Ovary (tissue), 10 donors: ENCODE measurements at places on chromosomes 5 and 9. TPM values are rescaled to one million over a fixed set of nuclear protein-coding genes. Genes with fewer than 3 reads are reported as not detected.

- no peak for DNase-seq
These were observed 100.4 kb upstream of the SAP30L start for GRCh38 chr5:154345255-154345952.

DNA sequence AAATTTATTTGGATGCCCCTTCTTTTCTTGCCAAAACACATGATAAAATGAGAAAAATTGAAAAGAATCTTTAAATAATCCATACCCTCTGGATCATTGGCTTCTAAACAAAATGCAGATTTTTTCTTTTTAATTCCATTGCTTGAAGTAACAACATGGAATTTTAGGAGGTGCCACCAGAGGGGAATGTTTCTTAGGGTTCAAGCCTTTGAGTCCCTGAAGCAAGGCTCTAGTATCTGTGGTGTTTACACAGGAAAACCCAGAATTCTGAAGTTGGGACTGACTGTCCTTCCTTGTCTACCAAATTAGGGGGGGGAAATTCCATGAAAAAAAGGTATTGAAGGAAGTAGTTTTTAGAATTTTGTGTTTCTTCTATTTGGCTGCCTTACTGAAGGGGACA lies 69.4 kb downstream of the LMNB1 start:
- no peak for DNase-seq

Gene AGXT2
- not detected for total RNA-seq

Gene DIPK1B
- total RNA-seq, result 5.2 TPM

- DNase-seq, result no peak
These were observed 19.3 kb upstream of the LTC4S start for GRCh38 chr5:179774442-179774841.

DNA sequence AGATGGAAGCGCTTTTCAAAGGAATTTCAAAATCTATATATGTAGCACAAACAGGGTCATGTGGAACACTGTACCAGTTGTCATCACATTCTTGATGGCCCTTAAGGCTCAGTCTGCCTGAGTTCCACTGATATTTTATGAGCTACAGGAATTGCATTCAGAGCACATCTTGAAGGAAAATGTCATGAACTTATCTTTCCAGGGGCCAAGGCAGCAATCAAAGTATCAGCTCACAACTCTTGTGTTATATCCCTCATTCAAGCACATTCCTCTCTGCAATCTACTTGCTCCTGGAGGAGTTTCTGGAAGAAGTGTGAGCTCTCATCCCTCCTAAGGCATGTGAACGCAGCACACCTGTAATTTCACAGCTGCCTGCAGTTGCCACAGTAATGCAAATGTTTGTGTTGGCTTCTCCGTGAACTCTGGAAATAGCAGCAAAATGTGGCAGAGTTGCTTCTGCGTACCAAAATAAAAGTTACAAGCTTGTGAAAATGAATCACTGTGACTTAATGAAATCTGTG lies 89.7 kb upstream of the EQTN start:
- no peak for DNase-seq

- DNase-seq, result no peak
These were observed 41.3 kb downstream of the ZNF366 start for GRCh38 chr5:72465601-72466563.

DNA sequence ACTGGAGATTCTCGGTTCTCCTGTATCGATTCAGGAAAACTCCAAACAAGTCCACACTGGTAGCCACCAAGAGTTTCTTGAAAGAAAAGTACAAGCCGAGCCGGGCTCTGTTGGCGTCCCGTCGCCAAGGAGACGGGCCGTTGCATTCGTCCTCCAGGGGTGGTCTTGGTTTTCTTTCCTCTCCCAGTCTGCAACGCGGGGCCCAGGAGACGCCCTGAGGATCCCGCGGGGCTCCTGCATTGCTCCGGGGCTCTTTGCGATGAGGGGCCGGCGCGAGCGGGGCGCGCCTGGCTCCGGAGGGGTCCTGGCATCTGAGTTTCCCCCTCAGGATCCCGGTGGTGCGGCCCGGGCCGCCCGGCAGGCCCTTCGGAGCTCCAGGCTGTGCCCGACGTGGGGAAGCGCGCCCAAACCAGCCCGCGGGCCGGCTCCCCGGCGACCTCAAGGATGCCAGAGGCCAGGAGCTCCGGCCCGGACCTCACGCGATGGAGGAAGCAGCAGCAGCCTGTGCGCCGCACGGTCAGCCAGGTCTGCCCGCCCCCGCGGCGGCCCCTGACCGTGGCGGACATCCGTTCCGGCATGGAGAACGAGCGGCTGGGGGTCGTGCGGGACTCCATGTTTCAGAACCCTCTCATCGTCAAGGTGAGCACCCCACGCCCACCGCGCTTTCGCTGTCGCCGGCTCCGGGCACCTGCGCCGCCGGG lies at the start of gene CFAP77:
Gene CFAP77 (plus strand): TSS at position 384 of the 701 bp plus-strand sequence. CDS start 61 bp downstream, at position 445.
- DNase-seq, result peak; percentile 31

DNA sequence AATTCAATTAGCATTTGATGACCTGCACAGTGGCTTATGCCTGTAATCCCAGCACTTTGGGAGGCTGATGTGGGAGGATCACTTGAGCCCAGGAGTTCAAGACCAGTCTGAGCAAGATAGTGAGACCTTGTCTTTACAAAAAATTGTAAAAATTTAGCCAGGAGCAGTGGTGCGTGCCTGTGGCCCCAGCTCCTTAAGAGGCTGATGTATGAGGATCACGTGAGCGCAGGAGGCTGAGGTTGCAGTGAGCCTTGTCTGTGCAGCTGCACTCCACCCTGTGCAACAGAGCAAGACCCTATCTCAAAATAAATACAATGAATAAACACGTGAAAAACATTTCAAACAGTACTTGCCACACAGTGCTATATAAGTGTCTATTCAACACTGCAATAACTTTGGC lies 4.2 kb downstream of the ABCA1 start:
- no peak for DNase-seq

GRCh38 chr5:174419540-174420132 lies 304.7 kb upstream of the MSX2 start:
- peak; percentile 63 for DNase-seq

- no peak for DNase-seq
These were observed 86.8 kb downstream of the NRG2 start for GRCh38 chr5:139956342-139956741.

DNA sequence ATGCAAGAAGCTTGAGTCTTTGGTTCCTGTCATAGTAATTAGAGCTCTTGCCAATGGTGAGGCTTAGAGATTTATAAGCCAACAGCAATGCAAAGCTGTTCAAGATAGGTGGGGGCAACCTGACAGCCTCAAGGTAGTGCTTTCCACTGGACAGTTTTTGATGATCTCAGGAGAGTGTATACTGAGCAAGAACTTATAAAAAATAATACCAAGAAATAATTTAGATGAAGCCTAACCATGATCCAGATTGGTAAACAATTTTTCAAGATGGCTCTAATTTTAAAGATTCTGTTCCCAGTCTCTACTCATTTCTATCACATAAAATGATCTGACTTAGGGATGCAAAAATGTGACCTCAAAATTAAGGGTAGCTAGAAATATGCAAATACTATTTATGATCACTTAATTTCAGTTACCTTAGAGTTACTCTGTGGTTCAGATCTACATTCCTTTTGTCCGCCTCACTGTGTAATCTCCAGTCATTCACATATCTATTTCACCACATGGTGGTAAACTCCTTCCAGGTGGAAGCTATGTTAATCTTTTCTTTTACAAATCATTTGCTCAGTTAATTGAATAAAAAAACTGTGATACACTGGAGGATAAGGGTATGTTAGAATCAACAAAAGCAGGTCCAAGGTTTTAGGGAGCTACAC lies 1228.0 kb upstream of the C9orf72 start:
- DNase-seq, result no peak

DNA sequence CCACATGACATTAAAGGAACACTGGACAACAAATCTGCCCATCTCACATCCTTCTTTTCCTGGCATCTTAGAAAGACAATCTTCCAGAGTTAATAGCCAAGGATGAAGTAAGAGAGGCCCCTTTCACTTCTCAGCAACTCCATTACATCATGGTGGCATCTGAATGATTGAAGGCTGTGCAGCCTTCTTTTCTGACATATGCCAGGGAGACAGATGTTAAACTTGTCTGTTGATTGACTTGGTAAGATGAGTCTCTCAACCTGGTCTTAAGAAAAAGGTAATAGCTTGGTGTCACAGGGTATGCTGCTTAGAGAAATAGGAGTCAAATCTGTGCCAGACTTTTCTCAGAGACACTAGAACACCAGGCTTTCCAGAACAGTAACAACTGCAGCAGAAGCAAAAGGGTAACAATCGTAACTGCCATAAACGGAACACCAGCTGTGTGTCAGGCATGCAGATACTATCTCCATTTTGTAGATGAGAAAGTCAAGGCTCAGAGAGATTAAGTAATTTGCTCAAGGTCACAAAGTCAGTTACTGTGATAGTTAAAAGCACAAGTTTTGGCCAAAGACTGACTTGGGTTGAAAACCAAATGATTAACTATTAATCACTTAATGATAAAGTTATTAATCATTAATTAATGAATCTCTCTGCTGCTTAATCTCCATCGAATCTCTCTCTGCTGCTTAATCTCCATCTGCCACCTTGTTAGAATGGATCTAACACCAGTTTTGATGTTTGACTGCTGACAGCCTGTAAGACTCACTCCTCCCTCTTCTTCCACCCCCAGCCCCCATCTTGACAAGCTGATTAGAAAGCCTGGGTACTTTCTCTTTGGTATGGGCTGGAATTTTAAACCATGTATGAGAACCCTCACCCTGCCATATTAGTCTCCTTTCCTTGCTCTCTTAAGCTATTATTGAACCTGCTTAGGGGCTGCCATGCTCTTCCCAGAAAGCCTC lies 353.5 kb downstream of the ENC1 start:
- no peak for DNase-seq

- no peak for DNase-seq
These were observed 24.6 kb upstream of the IFNB1 start for GRCh38 chr9:21102305-21102704.
